ENCODE measurements at places on chromosomes 2 and 18.
A peak's percentile ranks its signal among the peaks of the same experiment; 100 is the strongest.

DNA sequence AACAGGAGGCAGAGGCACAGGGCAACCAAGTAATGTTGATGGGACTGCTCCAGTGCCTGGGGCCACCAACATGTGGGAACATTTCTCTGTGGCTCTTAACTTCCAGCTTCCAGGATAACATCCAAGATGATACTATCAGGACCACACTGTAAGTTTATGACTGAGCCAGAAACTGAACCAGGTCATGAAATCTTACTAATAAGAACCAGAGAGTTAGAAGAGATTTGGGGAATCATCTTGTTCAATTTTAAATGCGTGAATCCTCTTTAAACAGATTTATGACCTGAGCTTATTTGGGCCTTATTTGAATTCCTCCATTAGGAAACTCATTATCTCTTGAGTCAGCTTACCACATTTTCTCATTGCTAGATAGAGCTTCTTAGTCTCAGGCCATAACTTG, 45.0 kb downstream of the MAP2 start:
- no peak for DNase-seq

- no peak for DNase-seq
These were observed 44.1 kb upstream of the TTC39C start for GRCh38 chr18:23970161-23971096.

DNA sequence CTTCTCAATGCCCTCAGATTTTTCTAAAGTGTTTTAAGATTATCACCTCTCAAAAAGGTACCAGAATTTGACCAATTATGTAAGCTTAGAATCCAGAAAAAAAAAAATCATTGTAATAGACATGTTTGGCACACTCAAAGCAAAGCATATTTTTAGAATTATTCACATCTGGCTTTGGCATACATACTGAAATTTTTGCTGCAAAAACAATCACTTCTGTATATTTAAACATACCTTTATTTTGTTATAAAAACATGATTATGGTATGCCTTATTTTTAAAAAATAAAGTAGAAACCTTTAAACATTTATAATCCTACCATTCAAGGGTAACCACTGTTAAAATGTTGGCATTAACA, 143.3 kb downstream of the ESCO1 start:
- no peak for DNase-seq

DNA sequence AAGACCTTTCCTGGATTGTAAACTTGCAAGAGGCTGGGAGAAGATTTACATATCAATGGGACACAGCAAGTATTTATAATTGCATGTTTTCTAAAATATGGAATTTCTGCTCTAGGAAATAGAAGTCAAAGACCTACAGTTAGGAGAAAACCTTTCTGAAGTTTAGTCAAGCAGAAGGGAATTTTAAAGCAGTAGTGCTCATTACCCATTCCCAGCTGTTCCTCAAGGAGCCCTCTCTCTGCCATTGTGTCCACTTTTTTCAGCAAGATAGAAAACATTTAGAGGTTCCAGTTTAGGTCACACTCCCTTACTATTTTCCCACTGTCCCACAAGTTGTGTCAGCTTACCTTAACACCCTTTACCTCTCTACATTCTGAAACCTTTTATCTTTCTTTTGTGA, 584.0 kb upstream of the CHAC2 start:
- no peak for DNase-seq

DNA sequence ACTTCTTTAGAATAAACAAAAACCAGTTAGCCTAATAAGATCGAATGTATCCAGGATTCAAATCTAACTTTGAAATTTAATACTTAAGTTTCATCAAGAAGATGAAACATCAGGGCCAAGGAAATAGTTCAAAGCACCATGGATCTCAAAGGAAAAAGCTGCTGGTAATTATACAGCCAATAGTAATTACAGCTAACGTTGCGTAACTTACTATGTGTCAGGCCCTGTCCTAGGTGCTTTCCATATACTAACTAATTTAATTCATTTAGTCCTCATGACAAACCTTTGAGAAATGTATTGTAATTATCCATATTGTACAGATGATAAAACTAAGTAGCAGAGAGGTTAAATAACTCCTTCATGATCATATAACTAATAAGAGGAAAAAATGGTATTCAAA, 598.6 kb downstream of the NYAP2 start:
- no peak for DNase-seq

GRCh38 chr2:228268756-228269155, 87.3 kb upstream of the SPHKAP start:
- peak; percentile 9 for DNase-seq

GRCh38 chr2:236949089-236949905, 136.4 kb upstream of the COPS8 start:
- no peak for DNase-seq

GRCh38 chr2:122851972-122852531, 1096.6 kb downstream of the TSN start:
- DNase-seq = no peak

DNA sequence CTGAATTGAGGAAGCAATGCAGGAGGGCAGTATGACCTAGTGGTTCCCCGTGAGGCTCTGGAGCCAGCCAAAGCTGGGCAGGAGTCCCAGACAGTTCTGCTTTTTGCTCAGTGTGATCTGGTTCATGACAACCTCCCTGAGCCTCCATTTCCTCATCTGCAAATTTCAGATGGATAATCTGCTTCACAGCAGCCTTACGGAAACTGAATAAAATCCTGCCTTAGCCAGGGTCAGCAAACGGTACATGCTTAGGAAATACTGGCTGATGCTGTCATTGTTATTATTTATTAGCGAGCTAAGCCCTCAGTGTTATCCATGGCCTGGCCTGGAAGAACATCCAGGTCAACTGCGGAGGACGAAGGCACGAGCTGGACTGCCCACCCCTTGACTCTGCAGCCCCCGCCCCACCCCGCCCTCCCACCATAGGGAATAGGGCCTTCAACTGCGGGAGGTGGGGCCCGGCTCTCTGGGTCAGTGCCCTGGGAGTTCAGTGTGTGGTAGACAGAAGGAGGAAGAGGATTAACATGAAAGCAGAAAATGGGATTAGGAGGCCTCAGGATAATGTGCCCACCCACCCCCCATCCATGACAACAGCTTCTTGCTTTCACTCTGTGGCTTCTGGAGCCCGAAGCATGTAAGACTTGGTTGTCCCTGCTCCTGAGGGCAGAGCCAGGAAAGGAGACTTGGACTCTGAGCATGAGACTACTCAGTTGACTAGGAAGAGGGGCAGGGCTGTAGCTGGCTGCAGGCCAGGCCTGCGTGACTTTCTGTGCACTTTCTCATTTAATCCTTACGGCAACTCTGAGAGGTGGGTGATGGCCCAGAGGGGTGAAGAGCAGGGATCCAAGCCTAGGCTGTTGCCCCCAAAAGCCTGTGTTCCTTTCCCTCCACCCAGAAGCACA, 13.1 kb downstream of the PKDCC start:
- no peak for DNase-seq

GRCh38 chr2:201353116-201353515, 4.0 kb downstream of the FLACC1 start:
- no peak for DNase-seq

GRCh38 chr2:40178971-40179370, 272.9 kb downstream of the SLC8A1 start:
- DNase-seq = no peak

DNA sequence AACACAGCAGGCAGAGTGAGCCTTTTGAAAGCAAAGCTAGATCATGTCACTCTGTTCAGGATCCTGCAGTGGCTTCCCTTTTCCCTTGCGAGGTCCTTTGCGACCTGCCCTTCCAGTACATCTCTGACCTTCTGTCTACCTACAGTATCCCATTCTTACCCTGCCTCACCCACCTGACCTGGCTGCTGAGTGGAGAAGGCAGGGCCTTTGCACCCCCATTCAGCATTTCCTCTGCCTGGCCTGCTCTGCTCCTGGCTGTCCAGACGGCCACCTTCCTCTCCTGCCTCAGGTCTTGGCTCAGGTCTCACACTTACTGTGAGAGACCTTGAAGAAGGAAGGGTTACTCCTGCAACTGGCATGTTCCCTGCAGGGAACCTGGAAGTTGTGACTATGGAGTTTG, 77.4 kb downstream of the MAPRE2 start:
- DNase-seq = no peak

DNA sequence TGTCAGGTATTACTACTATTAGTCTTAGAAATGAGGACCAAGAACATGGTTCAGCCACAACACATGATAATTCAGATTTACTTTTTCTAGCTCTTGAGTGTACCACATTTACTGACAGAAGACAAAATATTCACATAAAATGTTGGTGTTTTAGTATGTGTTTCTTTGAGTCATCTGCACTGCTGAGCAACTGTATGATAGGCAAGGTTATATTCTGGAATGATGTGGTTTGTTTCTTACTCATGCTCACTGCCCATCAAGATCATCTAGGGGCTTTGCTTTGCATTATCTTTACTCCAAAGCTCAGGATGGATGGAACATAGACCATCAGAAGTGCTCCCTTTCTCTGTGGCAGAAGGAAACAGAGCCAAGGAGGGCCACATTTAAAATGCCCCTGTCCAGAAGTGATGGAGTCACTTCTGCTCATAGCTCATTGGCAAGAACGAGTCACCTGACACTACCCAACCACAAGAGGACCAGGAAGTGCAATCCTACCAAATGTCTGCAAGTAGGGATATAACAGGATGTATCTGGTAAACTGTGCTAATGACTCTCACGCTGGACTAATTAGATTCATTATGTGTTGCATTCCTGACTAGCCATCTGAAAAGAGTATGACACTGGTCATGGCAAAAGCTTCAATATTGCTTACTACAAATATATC, 81.5 kb downstream of the DIS3L2 start:
- DNase-seq = no peak

GRCh38 chr2:1584691-1585485, 159.4 kb downstream of the PXDN start:
- DNase-seq = no peak

GRCh38 chr2:240996834-240997140, 1.6 kb upstream of the SNED1 start:
- DNase-seq = no peak

DNA sequence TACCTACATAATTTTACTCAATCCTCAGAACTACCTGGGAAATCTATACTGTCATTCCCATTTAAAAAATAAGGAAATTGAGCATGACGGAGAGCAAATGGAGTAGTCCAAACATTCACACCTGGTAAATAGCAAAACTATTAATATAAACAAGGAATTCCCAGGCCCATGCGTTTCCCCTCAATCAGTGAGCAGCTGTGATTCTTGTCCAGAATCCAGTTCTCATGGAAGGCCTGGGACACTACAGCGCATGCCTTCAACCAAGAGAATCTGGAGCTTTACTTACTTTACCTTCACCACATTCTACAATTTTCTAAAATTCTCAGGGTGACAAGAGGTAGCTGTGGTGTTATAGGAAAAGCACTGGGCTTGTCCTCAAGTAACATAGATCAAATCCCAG, 259.0 kb downstream of the LRATD1 start:
- DNase-seq = no peak

All from COR-L47 (cell line).